ENCODE measurements at places on chromosomes 2 and 18. TPM values are rescaled to one million over a fixed set of nuclear protein-coding genes. Genes with fewer than 3 reads are reported as not detected.

Gene BCL11A
- total RNA-seq, result 59.3 TPM

Gene HAAO
- 2.5 TPM for total RNA-seq

Gene FAM237A
- not detected for total RNA-seq

DNA sequence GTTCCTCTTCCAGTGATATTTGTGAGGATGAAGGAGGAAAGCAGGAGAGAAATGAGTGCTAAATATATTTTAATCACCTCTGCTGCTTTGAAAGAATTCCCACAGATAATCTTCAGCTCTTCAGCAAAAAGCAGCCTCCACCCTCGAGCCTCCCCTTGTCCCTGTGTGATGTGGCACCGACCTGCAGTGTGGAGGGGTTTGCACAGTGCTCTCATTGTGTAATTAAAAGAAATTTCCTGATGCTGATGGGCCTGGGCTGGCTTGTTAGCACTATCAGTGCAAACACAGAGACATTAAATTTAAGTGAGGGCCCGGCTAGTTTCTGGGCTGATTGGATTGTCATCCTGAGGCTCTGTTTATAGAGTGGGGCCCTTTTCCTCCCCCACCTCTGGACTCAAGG, 53.4 kb downstream of the KIF5C start:
- H3K4me3 ChIP-seq, result no peak overlapping the region
- H3K27me3 ChIP-seq, result no peaks in the 10 kb centered on the region
- H3K4me1 ChIP-seq, result peaks cover 15% of the 10 kb centered on the region
- peaks cover 12% of the 10 kb centered on the region for H3K36me3 ChIP-seq
- no peak for DNase-seq
- no peak overlapping the region for H3K27ac ChIP-seq

- no peak overlapping the region for H3K4me3 ChIP-seq
- H3K36me3 ChIP-seq, result no peaks in the 10 kb centered on the region
- H3K27me3 ChIP-seq, result no peaks in the 10 kb centered on the region
- peaks cover 7% of the 10 kb centered on the region for H3K4me1 ChIP-seq
- H3K27ac ChIP-seq, result no peak overlapping the region
Observed at GRCh38 chr2:40373111-40373510, 78.8 kb downstream of the SLC8A1 start.
